ENCODE measurements at places on chromosomes 11 and 22.

GRCh38 chr11:124514131-124514530 is 29.3 kb downstream of the OR8B12 start:
- no peak for DNase-seq

- no peak for DNase-seq
Measured at GRCh38 chr22:19666673-19667593, 47.4 kb upstream of the SEPTIN5 start.

- DNase-seq: no peak
Measured at GRCh38 chr11:57647372-57647771, 2.3 kb downstream of the YPEL4 start.

DNA sequence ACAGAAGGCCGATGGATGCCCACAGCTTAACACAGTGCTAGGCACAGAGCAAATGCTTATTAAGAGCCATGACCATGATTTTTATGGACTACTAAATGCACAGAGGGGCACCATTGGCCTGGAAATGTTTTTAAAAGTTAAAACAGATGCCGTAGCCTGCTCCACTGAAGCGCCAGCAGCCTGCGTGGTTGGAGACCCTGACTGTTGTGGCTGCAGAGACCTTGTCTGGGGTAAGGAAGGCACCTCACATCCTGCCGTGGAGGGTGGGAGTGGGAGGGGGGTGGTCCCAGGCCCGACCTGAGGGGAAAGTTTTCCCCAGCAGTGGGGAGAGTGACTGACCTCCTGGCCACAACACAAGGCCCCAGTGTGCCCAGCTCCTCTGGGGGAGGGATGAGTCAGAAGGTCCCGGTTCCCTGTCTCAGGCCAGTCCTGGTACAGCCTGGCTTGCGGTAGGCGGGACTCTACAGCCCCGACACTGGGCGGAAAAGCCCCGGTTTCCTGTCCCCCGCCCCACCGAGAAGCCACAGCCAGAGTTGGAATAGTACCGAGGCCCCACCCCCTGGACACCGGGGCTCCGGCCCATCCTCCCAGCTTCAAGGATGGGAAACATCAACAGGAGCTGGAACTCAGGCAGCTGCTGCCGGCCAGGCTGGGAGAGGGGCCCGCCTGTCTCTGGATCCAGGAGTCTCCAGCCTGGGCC is 7.0 kb downstream of the CHST1 start:
- DNase-seq: peak; percentile 29

GRCh38 chr11:2653930-2654739 is 45.7 kb downstream of the KCNQ1OT1 start:
- no peak for DNase-seq

- no peak for DNase-seq
Measured at GRCh38 chr11:41431784-41432183, 27.7 kb downstream of the LRRC4C start.

GRCh38 chr11:104843150-104843836 is 55.0 kb downstream of the CASP12 start:
- DNase-seq: no peak

DNA sequence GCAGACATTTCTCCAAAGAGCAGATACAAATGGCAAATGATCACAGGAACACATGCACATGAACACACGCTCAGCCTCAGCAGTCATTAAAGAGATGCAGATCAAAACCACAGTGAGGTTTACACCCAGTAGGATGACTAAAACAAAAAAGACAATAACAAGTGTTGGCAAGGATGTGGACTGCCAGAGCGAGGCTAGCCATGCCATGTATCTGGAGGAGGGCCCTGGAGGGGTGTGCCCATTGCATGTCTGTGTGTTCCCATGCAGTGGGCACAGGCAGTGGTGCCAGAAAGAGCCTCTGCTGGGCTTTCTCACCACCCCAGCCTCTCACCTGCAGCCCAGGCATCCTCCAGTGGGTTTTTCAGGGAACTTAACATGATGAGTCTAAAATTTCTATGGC is 54.2 kb upstream of the KCNQ1OT1 start:
- DNase-seq: no peak

- no peak for DNase-seq
Measured at GRCh38 chr11:111021131-111021530, 224.4 kb upstream of the POU2AF2 start.

DNA sequence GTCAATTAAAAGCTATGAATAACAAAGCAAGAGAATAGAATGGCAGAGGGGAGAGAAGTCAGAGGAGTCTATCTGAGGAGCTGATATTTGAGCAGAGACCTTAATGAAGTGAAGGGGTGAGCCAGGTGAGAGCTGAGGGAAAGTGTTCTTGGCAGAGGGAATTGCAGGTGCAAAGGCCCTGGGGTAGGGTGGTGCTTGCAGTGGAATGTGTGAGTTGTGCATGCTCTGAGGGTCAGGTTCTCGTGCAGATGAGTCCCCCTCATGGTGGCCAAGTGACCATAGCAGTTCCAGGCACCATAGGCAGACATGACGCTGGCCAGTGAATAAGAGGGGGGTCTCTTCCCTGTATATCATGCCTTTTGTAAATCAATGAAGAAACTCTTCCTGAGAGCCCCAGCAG is 58.9 kb upstream of the ALX4 start:
- DNase-seq: no peak

- DNase-seq: no peak
Measured at GRCh38 chr11:13082588-13082987, 73.5 kb downstream of the RASSF10 start.

GRCh38 chr22:23457380-23457985 is 122.6 kb downstream of the IGLL1 start:
- peak; percentile 32 for DNase-seq

- no peak for DNase-seq
Measured at GRCh38 chr22:39068033-39068785, 8.9 kb upstream of the APOBEC3G start.

DNA sequence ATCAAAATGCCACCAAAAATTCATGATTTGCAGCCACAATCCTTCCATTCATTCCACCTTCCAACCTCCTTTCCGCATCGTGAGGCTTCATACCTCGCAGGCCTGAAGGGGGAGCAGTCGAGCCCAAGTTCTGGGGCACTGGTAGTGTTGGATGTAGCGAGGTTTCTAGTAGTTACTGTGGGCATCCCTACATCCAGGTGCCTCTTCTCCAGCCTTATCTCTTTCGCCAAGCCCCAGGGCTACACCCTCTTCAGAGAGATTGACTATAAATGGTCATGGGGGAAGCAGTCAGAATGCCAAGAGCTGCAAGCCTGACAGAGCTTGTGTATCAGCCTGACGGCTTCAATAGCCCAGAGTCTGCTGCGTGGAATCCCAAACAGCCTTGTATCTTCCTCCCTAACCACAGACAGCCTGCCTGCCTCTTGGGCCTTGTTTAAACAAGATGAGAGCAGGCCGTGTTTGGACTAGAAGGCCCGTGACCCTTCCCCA is 28.9 kb downstream of the CLMP start:
- peak; percentile 39 for DNase-seq

- no peak for DNase-seq
Measured at GRCh38 chr11:74819400-74819799, 70.8 kb downstream of the RNF169 start.

Measured in right kidney (tissue), 9 donors.